ENCODE measurements at places on chromosomes 11 and 22. TPM values are rescaled to one million over a fixed set of nuclear protein-coding genes. Genes with fewer than 3 reads are reported as not detected.

The GRM5 gene
- not detected for total RNA-seq

The FIBP gene
- 157 TPM for total RNA-seq

The BAIAP2L2 gene
- under 0.01 TPM for total RNA-seq

The ASCL2 gene
- not detected for total RNA-seq

The OR8A1 gene
- total RNA-seq, result under 0.01 TPM

The SLC5A4 gene
- total RNA-seq, result 0.79 TPM

DNA sequence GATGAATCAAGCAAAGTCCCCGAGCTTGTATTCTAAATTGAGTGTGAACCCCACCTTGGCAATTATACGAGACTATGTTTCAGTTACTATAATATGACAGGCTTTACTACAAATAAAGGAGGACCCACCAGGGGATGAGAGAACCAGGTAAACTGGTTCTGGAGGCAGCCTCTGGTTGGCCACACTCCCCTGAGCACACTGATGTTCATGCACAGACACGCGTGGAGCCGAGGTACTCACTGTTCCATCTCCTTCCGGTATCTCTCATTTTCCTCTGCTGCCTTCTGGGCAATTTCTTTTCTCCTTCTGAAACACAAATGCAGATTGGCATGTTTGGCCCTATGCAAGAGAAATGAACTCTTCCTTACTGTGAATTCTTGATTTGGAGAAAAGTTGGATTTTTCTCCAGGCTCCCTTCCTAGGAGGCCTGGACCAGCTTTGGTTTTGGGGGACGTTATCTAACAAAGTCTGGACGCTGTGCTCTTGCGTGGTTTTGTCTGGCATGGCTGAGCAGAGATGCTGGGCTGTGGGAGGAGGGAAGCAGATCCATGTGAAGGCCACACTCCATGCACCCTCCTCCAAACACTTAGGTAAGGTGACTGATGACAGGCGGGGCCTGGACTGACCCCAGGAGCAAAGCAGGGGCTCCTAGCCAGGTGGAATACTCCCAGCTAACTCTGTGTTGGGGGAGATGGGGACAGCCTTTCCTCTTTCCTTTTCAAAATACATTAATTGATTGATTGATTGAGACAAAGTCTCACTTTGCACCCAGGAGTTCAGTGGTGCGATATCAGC, 22.9 kb downstream of the USH1C start:
- no peak for DNase-seq

GRCh38 chr11:33900159-33900840, 8.4 kb upstream of the LMO2 start:
- DNase-seq, result peak; percentile 11

DNA sequence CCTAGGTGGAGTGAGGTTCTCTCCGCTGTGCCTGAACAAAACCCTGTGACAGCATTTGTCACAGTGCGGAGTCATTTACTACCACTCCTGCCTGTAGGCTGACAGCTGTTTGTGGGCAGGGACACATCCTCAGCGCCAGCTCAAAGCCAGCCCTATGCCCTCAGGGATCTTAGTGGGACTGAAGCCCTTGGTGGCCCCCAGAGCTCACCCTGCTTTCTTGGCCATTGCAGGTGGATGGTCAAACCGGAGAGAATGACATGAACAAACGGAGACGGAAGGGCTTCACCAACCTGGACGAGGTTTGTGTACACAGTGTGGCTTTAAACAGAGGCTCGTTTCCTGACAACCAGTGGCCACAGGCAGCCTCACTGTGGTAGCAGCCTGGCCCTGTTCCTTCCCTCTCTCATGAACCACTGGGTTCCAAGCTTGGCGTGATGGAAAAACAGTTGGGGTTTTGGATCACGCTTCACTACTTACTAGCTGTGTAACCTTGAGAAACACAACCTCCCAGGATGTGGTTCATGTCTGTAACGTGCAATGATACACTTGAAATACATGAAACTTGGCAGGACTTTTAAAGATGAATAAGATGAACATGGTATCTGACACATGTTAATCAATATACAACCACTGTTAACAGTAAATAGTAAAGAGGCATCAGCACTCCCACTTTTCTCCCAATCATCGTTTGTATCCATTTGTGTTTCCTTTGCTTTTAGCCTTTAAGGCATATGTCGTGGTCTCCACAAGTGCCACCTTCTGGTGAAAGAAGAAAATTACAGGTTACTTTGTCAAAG, 125.8 kb downstream of the MICAL2 start:
- DNase-seq, result peak; percentile 83

GRCh38 chr11:113476553-113476952, 1.4 kb upstream of the DRD2 start:
- no peak for DNase-seq

DNA sequence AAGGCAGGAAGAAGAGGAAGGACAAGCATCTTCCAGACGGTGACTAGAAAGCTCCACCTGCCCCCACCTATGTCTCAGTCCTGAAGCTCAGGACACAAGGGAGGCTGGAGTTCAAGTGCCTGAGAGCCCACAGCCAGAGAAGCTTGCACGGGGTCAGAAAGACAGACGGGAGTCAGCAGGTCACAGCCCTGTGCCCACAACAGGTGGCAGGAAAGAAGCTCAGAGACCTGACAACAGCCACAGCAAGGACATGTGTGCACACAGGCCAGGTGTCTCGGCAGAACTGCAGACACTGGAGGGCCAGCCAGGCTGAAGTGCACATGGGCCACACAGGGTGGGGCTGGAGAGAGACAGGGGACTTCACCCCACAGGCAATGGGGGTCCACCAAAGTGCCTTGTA, 37.2 kb upstream of the MOB2 start:
- no peak for DNase-seq

GRCh38 chr11:35114906-35115687, 23.9 kb upstream of the CD44 start:
- DNase-seq, result no peak

- DNase-seq, result peak; percentile 69
These were observed 25.7 kb upstream of the HMGXB4 start for GRCh38 chr22:35231585-35232084.

DNA sequence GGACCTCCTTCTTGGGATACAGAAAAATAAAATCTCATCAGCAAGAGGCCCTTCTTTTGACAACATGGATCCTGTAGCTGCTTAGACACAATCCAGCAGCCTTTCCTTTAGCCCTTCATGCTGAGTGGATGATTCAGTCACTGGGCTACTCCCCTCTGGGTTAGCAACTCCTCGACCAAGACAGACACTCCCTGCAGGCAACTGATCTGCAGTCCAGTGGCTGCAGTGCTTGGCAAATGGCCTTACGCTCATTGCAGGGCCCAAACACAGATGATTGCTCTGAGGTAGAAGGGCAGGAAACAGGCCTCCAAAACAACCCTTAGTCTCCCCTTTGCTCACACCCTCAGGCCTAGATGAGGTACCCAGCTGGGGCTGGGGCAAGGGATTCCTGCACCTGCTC, 73.2 kb upstream of the OPCML start:
- no peak for DNase-seq

DNA sequence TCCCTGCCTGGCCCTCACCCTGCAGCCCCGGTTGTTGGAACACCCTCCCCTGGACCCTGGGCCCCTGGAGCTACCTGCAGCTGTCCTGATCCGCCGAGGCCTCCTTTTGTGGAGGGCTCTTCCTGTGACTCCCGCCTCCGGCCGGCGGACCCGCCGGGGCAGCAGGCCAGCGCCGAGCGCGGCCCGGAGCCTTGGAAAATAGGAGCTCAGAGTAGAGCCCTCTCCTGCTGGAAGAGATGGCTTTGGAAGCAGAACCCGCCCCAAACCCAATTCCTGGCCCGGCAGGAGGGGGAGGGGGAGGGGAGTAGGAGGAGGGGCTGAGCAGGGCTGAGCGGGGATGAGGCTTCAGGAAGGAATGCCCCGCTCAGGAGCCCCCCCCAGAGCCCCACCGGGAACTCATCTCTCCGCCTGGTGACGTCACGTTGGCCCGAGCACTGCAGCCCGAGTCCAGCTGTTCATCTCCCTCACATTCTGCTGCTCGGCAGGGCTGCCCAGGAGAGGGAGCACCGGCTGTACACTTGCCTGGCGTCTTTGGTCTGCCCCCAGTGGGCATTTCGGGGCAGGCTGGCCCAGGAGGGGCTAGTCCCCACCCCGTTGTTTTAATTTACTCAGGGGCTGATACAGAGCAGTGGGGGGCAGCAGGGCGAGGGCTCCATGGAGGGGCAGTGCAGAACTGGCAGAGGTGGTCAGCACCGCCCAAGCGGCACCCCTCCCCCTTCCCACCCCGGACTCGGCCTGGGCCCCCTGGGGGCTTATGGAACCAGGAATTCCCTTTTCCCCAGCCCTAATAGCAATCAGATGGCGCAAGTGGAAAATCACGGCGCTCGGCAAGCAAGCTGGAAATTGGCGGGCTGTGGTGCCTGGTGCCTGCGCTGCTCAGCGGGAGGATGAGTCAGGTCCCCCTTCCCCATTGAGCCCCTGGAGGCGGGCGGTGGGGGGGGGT, at the start of gene MRGPRF:
Gene MRGPRF, minus strand, starts transcription at position 238 of the 943 bp plus-strand sequence. CDS start 3,345 bp downstream, outside the sequence.
- DNase-seq, result no peak

DNA sequence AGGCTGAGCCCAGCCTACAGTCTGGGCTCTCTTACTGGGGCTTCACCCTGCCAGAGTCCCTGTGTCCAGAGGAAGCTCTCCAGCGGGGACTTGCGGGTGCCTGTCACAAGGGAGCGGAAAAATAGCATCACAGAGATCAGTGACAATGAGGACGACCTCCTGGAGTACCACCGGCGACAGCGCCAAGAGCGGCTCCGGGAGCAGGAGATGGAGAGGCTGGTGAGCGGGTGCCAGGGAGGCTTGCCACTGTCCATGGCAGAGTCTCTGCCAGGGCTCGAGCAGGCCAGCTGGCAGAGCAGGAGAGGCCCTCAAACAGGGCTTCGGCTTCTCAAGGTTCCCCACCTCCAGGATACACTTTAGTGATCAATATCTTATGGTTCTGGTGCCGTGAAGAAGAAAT, 21.0 kb downstream of the PHLDB1 start:
- no peak for DNase-seq

DNA sequence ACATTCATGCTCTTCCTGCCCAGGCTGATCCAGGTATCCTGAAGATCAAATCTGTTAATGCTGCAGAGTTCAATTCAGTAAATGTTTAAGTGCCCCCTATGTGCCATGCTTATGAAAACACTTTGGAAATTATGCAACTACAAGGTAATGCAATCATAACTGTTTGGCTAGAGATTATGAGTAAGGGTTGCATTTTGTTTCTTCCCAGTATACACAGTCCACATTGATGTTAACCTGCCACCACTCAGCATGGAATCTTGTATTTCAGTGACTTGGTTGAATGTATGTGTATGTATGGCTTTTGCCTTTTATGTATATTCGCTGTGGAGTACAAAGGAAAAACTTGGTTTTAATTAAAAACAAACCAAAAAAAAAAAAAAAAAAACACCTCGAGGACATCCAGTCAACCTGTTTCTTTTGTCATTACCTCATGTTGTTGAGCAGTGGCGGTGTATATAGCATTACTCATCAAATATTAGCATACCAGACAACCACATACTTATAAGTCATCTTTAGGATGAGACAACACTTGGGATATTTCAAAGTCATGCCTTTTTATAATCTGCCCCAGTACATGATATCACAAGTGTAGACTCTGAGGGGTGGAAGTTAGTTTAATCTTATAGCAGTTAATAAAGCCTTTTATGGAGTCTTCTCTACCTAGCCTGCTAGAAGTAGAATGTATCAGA, 86.1 kb upstream of the HORMAD2 start:
- peak; percentile 67 for DNase-seq

DNA sequence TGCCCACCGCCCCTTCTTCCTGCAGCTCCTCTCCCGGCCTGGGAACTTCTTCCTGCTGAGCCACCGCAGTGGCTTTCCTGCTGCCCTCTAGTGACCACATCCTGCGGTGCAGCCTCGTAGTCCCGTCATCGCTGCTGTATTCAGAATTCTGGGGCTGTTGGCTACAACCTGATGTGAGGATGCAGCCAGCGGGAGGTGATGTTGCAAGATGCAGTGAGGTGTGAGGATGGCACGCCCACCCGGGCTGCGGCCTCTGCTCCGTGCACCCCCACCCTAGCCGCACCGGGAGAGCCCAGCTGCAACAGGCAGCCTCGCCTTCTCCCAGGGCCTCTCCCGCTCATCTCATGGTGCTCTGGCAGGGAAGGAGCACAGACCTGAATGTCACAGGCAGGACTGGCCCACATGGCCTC, 10.1 kb downstream of the CHST1 start:
- DNase-seq, result peak; percentile 74

DNA sequence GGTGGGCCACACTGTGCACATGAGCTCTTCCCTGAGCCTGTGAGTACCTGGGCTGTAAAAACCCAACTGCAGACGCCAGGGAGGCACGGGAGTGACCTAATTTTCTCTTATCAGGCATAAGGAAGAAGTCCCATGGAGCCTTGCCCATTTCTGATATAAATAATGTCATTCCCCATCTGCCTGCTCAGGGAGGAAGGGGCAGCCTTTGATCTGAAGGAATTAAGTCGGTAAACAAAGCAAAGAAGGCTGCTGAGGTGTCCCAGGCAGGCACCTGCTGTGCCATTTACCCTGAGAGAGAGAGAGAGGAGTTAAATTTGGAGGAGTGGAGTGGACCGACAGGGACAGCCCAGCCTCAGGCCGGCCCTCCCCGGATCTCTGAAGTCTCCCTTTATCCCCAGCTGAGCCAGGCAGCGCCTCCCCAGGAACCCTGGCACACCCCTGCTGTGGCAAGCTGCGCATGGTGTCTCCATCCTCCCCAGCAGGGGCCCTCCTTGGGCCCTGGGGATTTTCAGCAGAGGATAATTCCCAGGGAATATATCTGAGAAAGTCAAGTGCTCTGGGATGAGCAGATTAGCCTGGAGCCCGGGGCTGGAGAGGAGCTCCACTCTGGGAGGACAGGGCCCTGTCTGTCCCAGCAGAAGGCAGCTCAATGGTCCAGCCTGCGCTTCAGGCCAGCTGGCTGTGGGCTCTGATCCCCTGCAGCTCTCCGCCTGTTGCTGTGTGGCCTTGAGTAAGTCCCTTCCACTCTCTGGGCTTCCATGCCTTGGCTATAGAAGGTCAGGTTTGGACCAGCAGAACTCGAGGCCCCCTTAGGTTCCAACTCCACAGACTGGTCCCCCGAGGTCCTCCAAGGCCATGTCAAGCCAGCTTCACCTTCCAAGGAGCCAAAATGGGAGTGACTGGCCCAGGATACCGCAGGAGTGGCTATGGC, 17.5 kb upstream of the CABP7 start:
- no peak for DNase-seq

- peak; percentile 51 for DNase-seq
These were observed 70.0 kb downstream of the SGSM1 start for GRCh38 chr22:24875862-24876506.

GRCh38 chr11:83156996-83157593, at the start of gene PCF11:
Gene PCF11, plus strand, starts transcription at chr11:83157131. Its CDS starts 309 bp downstream, at chr11:83157440.
- no peak for DNase-seq

DNA sequence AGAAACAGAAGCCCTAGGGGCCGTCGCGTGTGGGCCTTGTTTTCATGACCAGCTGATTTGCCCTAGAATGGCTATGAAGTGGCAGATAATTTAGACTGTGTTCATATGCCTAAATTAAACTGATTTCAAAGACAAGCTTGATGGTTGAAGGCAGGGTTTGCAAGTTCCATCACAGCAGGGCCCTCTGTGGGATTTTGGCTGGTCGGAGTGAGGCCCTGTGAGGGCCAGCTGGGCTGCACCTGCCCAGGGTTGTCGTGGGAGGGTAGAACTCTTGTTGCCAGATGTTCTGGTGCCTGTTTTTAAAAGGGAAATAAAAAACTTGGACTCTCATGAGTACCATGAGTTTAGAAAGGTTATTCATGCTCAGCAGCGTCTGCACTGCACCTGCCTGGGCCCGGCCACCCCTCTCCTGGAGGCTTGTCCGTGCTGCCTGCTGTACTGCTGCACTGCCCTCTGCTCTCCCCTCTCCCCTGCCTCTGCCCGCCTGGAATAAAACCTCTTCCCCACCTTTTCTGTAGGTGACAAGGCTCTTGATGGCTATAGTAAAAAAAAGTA, 44.1 kb downstream of the AP2A2 start:
- no peak for DNase-seq

GRCh38 chr11:47248304-47248663, 330 bp downstream of the ACP2 start:
- DNase-seq, result no peak

GRCh38 chr11:128497061-128497775, 90.1 kb downstream of the ETS1 start:
- peak; percentile 77 for DNase-seq

Measured in lung microvascular endothelial cell (primary cell).